ENCODE measurements at places on chromosomes 1 and 21.

DNA sequence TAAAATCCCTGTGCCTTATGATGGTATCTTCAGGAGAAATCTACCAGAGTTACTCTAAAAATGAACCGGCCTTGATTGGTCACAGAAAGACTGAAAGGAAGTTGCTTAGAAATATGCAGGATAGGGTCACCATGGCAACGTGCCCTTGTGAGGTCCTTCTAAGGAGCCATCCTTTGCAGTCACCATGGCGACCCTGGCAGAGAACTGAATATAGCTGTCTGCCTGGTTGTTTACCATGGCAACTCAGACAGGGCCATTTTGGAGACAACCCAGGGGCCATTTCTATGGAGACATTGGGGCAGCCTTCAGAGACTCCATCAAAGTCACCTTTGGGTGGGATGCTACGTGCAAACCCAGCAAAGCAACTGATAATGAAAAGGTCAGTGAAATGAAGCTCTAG, 43.0 kb downstream of the SNX7 start:
- no peak for DNase-seq

- DNase-seq: no peak
Measured at GRCh38 chr1:96515925-96516324, 205.7 kb upstream of the PTBP2 start.

- DNase-seq: no peak
Measured at GRCh38 chr1:230002164-230002803, 64.8 kb upstream of the GALNT2 start.

DNA sequence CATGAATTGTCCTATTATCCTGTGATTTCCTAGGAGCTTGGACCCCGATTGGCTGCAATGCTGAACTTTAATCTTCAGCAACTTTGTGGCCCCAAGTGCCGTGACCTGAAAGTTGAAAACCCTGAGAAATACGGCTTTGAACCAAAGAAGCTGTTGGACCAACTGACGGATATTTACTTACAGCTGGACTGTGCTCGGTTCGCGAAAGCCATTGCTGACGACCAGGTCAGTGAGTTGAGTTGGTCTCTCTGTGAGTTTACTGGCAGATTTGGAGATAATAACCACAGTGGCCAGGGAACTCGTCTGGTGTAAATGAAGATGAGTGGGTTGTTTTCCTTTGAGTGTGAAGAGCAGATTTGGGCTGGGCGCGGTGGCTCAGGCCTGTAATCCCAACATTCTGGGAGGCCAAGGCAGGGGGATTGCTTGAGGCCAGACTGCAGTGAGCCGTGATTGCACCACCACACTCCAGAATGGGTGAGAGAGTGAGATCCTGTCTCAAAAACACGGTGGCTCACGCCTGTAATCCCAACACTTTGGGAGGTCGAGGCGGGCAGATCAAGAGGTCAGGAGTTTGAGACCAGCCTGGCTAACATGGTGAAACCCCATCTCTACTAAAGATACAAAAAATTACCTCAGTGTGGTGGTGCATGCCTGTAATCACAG, 39.1 kb upstream of the KIF1B start:
- no peak for DNase-seq

DNA sequence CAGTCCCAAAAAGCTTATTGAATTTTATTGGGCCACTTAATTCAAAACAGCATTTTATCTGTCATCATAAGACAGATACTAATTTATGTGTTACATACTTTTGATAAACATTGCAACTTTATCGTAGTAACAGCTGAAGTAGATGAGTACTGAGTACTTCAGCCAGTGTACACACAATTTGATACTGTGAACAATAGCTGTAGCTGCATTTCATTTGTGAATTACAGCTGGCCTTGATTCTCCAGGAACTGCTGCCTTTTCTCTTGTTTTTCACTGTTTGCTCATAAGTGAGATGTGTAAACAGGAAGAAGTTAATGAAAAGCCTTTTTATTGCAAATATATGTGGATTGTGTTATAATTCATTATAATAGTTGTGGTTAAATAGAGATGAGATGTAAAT, 10.2 kb downstream of the UAP1 start:
- no peak for DNase-seq

DNA sequence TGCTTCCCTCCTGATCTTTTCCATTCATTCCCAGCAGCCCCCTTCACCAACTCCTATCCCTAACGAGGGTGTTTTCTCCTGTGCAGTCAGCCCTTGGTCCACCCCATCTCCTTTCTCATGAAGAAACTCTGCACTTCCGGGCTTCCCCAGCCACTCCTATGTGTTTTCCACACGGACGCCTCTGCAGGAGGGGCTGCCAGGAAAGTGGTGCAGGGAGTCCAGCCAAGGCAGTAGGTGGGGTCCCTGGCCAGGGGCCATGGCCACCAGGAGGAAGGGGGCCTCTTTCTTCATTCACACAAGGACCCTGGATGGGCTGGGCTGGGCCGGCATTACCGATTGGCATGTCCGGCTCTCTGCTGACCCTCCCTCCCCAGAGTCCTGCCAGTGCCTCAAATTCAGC, 72.8 kb upstream of the EFHD2 start:
- no peak for DNase-seq

DNA sequence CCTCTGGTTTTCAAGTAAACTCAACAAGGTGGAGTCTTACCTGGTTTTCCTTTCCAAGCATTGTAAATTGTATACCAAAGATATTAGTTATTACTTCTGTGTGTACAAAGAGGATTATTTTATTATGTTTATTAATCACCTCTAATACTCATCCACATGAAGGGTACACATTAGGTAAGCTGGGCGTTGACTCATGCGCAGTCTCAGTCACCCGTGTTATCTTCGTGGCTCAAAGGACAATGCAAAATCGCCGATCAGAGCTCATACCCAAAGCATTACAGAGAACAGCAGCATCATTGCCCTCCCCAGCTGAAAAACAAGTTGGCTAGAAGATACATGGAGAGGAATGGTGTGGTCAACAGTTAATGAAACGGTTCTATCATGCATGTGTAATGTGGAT, 148.7 kb downstream of the NR5A2 start:
- no peak for DNase-seq

DNA sequence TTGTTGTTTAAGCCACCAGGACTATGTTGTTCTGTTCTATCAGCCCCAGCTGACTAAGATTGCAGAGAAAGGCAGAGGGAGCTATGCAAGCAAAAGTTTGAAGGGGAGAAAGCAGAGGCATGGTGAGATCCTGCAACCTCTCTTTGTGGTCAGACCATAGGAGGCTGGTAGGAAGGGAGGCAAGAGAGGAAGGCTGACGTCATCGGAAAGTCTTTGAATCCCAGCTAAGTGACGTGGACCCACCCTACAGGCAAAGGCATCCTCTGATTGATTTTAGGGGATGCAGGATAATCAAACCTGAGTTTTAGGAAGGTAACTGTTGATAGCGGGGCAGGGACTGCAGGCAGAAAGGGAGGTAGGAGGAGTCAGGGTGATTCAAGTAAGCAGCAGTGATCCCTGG, 23.3 kb upstream of the TNNI1 start:
- DNase-seq: no peak

- DNase-seq: no peak
Measured at GRCh38 chr21:44650265-44650972, 4.0 kb downstream of the KRTAP12-4 start.

- DNase-seq: peak; percentile 25
Measured at GRCh38 chr1:116666187-116667077, 1.1 kb downstream of the IGSF3 start.

DNA sequence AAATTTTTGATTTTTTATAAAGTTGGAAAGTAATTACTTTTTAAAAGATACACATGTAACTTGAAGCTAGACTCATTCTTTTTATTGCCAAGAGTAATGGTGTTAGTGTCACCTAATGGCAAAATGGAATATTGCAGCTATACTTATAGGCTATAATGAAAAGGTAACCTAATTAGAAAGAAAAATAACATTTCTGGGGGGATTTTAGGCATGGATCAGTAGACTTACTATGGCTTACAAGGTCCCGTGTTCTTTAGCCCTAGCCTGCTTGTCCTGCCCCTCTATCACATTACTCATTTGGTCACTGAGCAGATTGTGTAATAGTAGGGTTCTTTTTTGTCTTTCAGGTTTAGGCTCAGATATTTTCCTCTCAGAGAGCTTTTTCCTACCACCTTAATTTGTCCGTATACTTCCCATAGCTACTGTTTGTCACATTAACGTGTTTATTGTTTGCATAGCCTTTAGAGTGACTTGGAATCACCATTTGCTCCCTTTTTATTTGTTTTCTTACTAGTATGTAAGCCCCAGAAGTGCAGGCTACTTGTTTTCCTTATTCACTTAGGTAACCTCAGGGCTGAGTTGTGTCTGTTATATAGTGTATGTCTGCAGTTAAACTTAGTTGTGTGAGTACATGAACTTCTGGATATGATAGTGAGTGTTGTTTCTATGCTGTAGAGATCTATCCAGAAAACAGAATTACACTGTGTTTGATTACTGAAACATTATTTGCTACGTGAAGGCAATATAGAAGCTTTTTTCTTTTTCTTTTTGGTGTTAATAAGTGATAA, 58.7 kb downstream of the RABGAP1L start:
- DNase-seq: no peak

DNA sequence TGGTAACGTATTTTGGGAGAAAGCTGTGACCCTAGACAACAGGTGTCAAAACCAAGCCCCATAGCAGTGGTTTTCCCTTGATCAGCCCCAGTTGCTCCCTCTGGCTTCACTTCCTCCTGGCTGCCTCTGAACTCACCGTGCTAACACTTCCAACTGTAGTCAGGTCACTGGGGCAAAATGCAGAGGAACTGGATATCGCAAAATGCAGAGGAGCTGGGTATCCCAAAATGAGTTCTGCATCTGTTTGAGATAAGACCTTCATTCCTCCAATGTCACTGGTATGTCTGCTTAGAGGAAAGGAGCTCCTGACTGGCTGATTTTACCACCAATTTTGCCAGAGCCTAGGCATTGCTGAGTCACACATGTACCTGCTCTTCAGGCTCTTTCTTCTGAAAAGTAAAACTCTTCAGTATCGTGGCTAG, 19.6 kb upstream of the TACSTD2 start:
- DNase-seq: no peak

- no peak for DNase-seq
Measured at GRCh38 chr21:21246007-21246406, 247.8 kb downstream of the NCAM2 start.

GRCh38 chr1:186812570-186812969, 16.2 kb upstream of the PLA2G4A start:
- DNase-seq: no peak

DNA sequence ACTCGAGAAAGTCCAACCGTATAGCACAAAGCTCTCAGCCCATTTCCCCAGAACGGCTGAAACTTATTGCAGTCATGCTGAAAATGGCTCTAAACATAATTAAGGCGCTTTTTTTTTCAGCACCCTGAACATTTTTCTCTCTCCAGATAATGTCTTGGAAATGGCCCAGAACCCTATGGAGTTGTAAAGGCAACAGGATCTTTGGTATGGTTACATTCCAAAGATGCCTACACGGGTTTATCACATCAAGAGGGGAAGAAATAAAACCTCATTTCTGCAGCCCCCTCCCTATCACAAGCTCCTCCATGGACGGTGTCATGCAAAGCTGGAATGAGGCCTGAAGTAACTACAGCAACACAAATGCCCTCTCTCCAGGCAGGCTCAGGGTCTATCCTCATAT, 126.4 kb upstream of the GALNT2 start:
- no peak for DNase-seq

DNA sequence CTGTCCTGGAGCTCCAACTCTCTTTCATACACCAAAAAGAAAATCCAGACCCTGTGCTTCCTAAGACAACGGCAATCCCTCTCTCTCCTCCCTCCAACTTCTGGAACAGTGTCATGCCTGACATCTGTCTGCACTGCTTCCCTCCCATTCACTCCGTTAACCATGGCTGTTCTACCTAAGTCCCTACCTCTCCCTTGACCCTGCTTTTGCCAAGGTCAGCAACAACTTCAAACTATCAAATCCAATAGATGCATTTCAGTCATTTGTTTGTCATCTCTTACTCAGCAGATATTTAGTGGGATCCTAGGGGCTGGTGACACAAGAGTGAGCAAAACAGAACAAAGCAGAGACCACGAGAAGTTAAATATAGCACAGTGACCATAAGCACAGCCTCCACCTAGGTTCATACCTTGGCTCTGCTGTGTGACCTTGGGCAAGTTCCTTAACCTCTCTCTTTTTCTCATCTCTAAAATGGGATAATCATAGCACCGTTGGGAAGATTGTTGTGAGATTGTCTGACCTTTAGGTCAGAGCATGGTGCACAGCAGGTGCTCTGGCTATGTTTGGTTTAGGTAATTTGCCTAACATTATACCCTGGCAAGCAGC, 88.9 kb downstream of the TMEM53 start:
- DNase-seq: no peak

GRCh38 chr1:212971312-212971711, 21.0 kb downstream of the VASH2 start:
- no peak for DNase-seq

DNA sequence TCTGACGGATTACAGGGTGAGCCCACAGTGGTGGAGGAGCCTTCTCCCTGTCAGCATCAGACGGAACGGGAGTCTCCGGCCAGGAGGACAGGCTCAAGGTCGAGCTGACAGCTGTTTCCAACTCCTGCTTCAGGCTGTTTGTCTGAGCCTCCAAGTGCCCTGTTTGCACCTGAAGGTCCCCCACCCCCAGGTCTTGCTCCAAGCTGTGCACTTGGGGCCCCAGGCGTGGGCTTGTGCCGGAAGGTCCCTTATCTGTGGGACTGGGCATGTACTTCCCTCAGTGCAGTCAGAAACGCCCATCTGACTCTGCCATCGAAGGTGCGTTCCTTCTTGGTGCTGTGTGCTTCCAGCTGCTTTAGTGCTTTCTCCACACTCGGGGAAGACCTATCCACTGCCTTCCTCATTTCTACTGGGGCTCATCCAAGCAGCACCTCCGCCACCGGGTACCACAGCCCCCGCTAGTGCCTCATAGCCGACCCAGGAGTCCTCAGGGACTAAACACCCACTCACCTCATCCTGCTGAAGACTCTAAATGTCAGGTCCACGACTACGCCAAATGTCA, 29.5 kb upstream of the CR2 start:
- DNase-seq: no peak

DNA sequence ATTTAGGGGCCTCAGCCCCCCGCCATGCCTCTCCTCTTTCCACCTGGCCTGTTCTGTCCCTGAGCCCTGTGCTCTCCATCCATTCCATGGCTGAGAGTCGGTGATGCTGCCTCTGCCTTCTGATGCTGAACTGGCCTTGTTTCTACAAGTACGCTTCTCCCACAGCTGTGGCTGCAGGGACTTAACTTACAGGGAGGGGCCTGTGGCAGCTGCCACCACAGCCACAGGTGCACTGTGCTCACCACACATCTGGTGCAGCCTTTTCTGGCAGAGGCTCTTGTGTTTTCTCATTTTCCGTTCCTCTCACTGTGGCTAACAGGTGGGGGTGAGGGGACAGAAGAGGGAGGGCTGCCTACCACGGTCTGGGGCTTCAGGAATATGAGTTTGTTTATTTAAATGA, 4.2 kb downstream of the FMO1 start:
- no peak for DNase-seq

GRCh38 chr1:67948151-67949080, 102.0 kb downstream of the DIRAS3 start:
- no peak for DNase-seq
